ENCODE measurements at places on chromosomes 3 and 15.
A peak's percentile ranks its signal among the peaks of the same experiment; 100 is the strongest.

- no peak for DNase-seq
These were observed 21.5 kb upstream of the CHD2 start for GRCh38 chr15:92878593-92879053.

DNA sequence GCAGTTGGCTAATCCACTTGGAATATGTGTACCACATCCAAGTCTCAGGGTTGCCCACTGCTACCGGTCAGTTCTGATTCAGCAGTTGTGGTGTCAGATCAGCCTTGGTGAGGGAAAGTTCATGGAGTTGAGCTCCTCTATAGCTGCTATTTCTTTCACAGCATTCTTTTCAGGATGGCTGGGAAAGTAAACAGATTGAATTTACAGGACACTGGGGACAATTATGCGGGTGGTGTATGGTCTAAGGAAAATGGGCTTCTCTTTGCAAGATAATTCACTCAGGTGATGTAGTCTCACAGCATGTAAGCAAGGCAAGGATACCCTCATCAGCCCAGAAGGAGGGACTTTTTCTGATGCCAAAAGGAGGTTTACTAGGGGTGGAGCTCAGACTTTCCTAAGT, 249.9 kb downstream of the DOCK3 start:
- no peak for DNase-seq

- DNase-seq, result no peak
These were observed 18.9 kb upstream of the FEM1B start for GRCh38 chr15:68258692-68259091.

DNA sequence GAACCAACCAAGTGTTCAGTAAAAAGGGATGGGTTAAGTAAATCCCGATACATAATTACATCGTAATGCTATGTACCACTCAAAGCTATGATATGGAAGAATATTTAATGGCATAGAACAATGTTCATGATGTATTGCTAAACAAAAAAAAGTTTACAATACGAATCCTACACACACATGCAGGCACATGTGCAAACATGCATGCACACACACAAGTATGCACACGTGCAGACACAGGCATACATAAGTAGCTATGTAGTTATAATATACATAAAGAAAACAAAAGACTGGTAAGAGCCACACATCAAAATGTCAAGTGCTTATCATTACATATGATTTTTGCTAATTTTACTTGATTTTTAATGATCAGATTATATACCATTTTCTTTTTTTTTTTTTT, 74.2 kb downstream of the ARRDC4 start:
- no peak for DNase-seq

GRCh38 chr15:45179221-45179985, 8.4 kb downstream of the SHF start:
- peak; percentile 44 for DNase-seq

- no peak for DNase-seq
These were observed 59.6 kb upstream of the P3H2 start for GRCh38 chr3:190180268-190180667.

GRCh38 chr3:125003369-125003853, 52.4 kb downstream of the HEG1 start:
- no peak for DNase-seq
